ENCODE measurements at places on chromosomes 4 and X. TPM values are rescaled to one million over a fixed set of nuclear protein-coding genes. Genes with fewer than 3 reads are reported as not detected.

RTL9 gene
- 0.06 TPM for total RNA-seq

ENPEP gene
- total RNA-seq = 0.07 TPM

IBSP gene
- not detected for total RNA-seq

NLGN3 gene
- 1.0 TPM for total RNA-seq

HMGB2 gene
- total RNA-seq = 105 TPM

FAM241A gene
- total RNA-seq = 1.4 TPM

RASSF6 gene
- 1.1 TPM for total RNA-seq

GASK1B gene
- 0.53 TPM for total RNA-seq

BRCC3 gene
- total RNA-seq = 29.6 TPM

N4BP2 gene
- 2.5 TPM for total RNA-seq

TRIM61 gene
- total RNA-seq = not detected

STAP1 gene
- total RNA-seq = not detected

EFNB1 gene
- 10.1 TPM for total RNA-seq

All from A549 treated with RU486 at 1 μM for 4 hours (cell line).